ENCODE measurements at places on chromosomes 4 and X.

GRCh38 chr4:118154649-118155048 lies 120.4 kb downstream of the NDST3 start:
- no peak for DNase-seq

DNA sequence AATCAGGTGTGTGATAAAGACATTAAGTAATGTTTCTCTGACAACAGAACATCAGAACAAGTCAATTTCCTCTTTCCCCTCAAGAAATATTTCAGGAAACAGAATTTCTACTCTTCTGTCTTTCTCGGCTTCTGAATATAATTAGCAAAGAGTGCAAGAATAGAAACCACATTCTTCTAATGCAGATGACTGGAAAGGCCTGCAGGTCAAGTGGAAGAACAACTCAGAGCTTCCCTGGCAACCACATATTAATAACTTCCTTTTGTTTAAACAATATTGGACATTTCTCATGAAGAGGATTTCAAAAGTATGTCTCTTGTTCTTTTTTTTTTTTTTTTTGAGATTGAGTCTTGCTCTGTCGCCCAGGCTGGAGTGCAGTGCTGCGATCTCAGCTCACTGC lies 225.5 kb downstream of the PARM1 start:
- DNase-seq = no peak

DNA sequence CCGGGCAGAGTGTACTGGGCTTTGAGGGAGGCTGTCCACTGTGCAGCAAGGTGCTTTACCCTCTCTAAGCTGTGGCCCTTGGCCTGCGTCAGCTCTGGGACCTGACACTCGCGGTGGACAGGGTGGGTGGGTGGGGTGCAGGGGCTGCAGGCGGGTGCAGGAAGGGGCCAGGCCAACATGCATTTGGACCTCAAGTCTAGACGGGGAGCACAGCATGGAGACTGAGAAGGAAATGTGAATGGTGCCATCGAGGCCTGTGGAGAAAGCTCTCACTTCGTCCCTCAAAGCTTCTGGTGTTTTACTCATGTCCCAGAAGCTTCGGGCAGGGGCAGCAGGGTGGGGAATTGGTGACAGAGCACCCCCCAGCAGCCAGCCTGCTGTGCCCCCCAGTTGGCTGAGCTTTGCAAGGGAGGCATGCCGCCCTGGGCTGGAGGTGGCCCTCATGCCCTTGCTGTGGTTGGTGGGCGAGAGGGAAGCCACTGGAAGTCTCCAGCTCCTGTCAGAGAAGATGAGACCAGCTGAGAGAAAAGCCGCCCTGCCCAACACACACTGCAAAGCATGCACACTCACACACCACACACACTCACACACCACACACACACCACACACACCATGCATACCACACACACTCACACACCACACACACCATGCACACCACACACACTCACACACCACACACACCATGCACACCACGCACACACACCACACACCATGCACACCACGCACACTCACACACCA lies 12.3 kb downstream of the PNMA6E start:
- no peak for DNase-seq

GRCh38 chr4:53103481-53103880 lies 241.4 kb downstream of the RASL11B start:
- DNase-seq = no peak

DNA sequence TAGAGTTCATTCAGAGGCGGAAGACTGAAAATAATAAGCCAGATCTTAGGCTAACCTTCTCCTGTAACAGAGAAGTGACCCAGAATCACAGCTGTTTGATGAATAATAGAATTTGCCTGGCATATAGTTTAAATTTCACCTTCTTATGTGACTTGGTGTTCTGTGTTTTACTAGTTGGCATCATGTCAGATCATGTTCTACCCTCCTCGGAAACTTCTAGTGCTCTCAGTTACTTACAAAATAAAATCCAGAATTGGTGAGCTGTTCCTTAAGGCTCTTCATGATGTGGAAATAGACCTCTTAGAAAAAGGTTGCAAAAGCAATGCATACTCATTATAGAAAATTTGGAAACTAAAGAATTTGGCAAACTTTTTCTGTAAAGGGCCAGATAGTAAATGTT lies 31.1 kb downstream of the TMEM164 start:
- no peak for DNase-seq

GRCh38 chrX:72181178-72182125 lies at the start of gene PIN4:
Gene PIN4 (plus strand): TSS chrX:72181757. CDS start chrX:72181786, 29 bp downstream.
- peak; percentile 27 for DNase-seq

- DNase-seq = no peak
These were observed 9.9 kb downstream of the PPAT start for GRCh38 chr4:56425518-56425917.

Data from D721Med (cell line).